ENCODE measurements at places on chromosomes 16 and 17.
A peak's percentile ranks its signal among the peaks of the same experiment; 100 is the strongest.

- peak; percentile 93 for DNase-seq
Measured at GRCh38 chr17:74961657-74962350, 10.8 kb downstream of the HID1 start.

DNA sequence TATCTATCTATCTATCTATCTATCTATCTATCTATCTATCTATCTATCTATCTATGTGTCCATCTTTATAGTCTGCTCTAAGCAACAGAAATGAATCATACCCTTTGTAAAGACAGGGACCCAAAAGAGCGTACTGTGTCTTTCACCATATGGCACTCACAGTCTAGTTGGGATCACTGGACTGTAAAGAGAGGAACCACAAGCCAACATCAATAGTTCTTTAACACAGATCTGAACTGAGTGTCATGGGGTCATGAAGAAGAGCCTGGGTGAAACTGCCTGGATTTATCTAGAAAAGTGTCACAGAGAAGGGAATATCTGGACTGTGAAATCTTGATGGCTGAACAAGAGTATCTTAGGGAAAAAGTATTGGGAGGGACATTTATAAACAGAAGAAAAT is 619.1 kb upstream of the SOX9 start:
- no peak for DNase-seq

DNA sequence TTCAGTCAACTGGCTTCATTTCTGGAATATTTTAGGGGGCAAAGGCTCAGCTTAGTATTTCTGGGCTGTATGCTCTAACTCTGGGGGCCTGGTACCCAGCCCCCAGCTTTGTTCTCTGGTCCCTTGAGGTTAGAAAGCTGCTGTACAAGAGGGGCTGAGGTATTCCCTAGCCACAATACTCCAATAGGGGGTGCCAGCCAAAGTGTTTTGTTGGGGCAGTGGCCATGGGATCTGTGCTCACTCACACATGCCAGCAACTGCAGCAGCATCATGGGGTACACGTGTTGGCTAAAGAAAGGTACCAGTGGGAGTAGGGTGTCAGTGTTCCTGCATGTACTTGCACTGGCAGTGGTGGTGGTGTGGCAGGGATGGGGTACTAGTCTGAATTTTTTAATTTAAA is 257.3 kb downstream of the CA10 start:
- DNase-seq, result no peak

GRCh38 chr17:57327176-57327970 is 71.0 kb downstream of the MSI2 start:
- DNase-seq, result no peak

- peak; percentile 5 for DNase-seq
Measured at GRCh38 chr17:12789481-12790248, at the start of gene ARHGAP44. Gene ARHGAP44 (plus strand): TSS chr17:12789498. CDS start chr17:12789839, 341 bp downstream.

- no peak for DNase-seq
Measured at GRCh38 chr16:64397945-64398508, 723.8 kb downstream of the CDH11 start.

GRCh38 chr17:58710948-58711552 is 18.6 kb downstream of the RAD51C start:
- DNase-seq, result peak; percentile 22

- DNase-seq, result peak; percentile 76
Measured at GRCh38 chr17:82767041-82767754, 15.3 kb downstream of the TBCD start.

GRCh38 chr16:814974-815373 is 14.4 kb upstream of the GNG13 start:
- no peak for DNase-seq

- no peak for DNase-seq
Measured at GRCh38 chr17:20223808-20224328, 214.7 kb downstream of the SPECC1 start.

DNA sequence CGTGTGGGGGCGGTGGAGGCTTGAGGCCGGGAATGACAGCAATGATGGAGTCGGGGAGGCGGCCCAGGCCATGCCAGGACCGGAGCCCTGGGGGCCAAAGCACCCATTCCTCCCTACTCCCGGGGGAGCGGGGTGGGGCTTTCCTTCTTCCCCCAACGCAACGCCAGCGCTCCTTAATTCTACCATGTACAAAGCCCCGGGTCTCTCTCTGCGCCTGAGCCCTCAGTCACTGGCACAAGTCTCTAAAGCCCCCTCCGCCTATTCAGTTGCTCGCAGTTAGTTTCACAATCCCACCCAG is 245 bp upstream of the RNF227 start:
- DNase-seq, result no peak

DNA sequence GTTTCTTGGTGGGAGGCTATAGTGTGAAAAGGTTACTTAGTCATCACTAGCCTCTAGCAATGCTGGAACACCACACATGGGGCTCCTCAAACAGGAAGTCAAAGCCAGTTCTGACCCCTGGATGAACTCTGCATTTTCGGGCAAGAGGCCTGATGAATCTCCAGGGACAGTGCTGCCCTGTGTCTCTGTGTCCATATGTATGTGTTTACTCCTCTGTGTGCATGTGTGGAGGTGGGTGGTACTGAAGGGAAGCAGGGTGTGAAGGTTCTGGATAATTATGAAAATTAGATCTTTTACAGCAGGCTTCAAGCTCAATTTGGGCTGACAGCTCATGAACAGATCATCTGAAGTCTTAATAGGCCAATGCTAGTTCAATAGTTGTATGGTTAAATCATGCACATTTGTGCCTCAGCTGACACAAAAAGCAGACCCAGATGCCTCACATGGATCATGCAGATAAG is 133.6 kb downstream of the SNX11 start:
- no peak for DNase-seq

DNA sequence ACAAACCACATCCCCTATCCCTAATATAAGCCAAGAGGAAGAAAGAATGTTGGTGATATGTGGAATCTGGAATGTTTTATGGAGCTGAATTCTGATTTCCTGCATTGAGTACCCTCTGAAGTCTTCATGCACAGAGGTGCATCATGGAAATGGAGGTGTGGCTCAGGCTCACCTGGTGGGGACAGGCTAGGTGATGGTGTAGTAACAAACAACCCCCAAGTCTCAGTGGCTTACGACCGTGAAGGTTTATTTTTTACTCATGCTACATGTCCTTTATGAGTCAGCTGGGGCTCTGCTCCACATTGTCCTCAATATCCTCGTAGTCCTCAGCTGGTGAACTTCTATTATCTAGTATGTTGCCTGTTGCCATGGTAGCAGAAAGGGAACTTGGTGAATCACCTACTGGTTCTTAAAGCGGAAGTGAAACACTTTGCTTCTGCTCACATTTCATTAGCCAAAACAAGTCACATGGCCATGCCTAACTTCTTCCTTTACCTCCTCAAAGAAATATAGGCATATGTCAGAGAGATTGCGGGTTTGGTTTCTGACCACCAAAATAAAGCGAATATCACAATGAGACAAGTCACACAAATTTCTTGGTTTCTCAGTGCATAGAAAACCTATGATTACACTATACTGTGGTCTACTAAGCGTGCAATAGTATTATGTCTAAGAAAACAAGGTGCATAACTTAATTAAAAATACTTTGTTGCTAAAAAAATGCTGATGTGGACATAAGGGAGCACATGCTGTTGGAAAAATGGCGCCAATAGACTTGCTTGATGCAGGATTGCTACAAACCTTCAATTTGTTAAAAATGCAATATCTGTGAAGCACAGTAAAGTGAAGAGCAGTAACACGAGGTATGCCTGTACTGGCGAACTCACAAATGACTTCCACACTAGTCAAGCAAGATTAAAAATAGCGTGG is at the start of gene PMFBP1:
Gene PMFBP1, minus strand, starts transcription at position 51 of the 930 bp plus-strand sequence. CDS start 947 bp downstream, outside the sequence.
- DNase-seq, result peak; percentile 85

DNA sequence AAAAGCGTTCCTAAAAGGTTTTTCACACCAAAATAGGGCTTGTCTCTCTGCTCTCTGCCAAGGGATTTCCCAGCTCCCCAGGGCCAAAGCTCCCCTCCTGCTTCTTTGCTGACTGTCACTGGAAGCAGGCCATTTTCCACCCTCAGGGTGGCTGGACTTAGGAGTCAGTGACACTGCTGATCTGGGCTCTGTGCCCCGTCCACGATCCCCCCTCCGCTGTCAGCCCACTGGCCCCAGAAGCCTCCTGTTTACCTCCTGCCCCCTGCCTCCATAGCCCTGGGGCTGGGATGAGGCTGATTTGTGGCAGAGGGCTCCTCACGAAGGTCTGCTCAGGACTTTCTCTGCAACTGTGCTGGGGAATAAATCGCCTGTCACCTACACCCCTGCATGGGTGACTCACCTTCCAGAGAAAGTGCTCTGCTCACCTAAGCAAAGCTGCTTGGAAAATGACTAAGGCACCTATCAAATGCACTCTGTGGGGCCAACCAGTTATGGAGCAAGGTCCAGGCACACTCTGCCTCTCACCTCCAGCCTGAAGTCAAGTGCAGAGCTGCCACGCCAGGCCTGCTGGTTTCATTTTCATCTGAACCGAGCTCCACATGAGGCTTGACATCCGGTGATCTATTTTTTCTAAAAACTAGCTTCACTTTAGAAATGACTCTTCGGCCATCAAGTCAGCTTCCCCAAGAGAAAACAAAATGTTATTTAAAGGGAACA is 4.9 kb downstream of the MAP3K14 start:
- DNase-seq, result no peak

DNA sequence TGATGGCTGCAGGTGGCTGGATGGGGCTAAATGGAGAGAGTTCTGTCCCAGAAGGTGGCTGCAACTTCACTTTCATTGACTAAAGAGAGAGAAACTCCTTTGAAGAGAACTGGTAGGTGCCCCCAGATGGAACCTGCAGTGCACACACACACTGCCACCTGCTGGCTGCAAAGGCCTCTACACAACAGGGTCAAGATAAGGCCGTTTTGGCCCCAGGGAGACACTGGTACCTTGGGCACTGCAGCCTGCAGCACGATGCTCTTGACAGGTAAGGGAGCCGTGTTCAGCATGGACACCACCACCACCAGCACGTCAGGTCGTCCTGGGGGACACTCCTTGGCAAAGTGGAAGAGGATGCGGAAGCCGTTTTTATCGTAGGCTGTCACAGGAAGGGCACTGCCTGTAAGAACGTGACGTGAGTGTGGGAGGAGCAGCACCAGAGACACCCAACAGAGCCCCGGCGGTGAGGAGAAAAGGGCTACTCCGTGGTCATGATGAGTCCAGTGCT is 22.7 kb downstream of the GGA3 start:
- DNase-seq, result peak; percentile 82

DNA sequence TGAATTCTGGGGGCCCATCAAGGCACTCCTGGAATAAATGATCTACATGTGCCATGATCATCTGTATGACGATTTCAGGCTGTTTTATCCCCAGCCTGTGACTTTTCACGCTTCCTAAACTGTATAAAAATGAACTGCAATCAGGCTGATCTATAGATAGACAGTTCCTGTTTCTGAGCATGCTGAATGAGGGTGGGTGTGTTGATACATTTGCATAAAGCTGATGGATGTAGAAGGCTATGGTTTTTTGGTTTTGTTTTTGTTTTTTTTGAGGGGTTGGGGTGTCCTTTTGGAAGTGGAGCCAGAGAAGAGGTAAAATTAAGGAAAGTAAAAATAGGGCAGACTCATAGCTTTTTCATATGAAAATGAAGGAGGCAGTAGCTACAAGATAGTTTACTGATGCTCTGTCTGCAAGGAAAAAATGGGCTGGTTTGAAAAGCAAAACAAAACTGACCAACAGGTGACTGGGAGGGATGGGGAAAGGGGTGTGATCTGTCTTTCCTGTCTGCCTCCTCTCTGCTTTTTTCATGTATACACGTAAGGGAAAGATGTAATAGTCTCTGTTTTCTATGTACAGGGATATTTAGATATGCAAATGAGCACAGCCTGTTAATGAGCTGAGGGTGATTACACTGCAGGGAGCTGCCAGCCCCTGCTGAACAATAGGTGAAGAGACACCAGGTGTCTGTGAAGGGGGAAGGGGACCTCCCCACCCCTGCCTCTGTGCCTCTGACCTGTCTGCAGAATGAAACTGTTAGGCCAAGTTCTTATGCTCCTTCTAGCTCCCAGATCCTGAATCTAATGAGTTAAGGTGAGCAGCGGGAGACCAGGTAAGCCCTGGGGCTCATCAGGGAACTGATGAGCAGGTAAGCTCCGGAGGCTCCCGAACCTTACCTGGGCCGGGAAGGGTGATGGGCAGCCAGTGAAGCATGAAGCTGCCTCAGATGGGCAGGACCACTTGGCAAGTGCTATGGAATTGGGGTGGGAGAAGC is 46.6 kb upstream of the LYRM9 start:
- no peak for DNase-seq

- no peak for DNase-seq
Measured at GRCh38 chr16:86710602-86710950, 132.2 kb downstream of the FOXL1 start.

DNA sequence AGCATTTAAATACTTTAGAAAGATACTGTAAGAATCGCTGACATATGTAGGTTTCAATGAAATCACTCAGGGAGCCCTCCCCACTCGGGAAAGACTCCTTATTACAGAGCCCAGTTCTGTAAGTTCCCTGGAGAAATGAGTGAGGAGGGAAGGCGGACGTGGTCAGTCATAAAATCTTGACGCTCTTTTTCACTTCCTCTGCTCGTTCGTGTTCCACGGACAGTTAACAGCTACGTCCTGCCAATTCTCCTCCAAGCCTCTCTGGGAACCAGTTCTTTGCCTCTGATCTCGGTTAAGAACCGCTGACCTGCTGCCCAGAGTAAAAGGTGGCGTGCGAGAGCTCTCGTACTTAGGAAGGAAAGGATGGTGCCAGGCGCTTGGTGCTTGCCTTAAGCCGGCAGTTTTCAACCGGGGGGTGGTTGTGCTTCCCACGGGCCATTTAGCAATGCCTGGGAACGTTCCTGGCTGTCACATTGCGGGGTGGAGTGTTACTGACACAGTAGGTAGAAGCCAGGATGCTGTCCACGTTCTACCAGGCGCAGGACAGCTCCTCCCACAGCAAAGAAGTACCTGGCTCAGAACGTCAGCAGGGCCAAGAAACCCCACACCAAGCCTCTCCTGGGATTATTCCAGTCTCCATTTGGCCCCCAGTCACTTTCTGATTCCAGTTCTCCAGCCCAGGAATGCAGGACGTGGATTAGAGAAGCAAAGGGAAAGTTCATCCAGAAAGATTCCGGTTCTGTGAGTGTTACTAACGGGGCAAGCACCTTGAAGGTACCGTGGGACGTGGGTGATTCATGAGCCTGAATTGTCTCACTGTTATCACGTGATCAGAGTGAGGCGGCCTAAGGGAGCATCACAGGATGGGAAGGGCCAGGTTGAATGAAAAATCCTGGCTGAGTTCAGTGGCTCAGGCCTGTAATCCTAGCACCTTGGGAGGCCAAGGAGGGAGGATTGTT is 87.7 kb downstream of the MRM3 start:
- peak; percentile 22 for DNase-seq

- no peak for DNase-seq
Measured at GRCh38 chr16:73056921-73057290, 9.0 kb upstream of the ZFHX3 start.

- DNase-seq, result no peak
Measured at GRCh38 chr17:5745111-5745813, 161.0 kb upstream of the NLRP1 start.

GRCh38 chr17:28041844-28042656 is 427 bp upstream of the NLK start:
- DNase-seq, result no peak
